ENCODE measurements at places on chromosomes 11 and 22. TPM values are rescaled to one million over a fixed set of nuclear protein-coding genes. Genes with fewer than 3 reads are reported as not detected.

The GRIA4 gene
- total RNA-seq, result under 0.01 TPM

The RIC3 gene
- total RNA-seq, result 3.3 TPM

GRCh38 chr11:119520400-119520799 lies 97.4 kb upstream of the THY1 start:
- DNase-seq, result no peak

The SLC6A5 gene
- 0.05 TPM for total RNA-seq

DNA sequence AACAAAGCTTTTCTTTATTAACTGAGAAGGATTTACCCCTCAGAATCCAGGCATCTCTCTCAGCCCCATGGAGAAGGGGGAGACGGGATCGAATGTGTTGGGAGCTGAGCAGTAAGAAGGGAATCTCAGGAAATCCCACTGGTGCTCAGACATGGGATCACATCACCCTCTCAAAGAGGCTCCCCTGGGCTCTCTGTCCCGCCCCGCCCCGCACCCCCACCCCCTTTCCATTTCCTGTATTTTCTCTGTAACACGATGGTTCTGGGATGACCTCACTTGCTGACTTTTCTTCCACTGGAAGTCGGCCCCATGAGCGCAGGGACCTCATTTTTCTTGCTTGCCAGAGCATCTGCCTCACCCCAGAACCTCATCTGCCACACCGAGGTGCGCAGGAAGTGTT lies 100.0 kb downstream of the RPS6KA4 start:
- no peak for DNase-seq

The KCNJ5 gene
- total RNA-seq, result 7.2 TPM

DNA sequence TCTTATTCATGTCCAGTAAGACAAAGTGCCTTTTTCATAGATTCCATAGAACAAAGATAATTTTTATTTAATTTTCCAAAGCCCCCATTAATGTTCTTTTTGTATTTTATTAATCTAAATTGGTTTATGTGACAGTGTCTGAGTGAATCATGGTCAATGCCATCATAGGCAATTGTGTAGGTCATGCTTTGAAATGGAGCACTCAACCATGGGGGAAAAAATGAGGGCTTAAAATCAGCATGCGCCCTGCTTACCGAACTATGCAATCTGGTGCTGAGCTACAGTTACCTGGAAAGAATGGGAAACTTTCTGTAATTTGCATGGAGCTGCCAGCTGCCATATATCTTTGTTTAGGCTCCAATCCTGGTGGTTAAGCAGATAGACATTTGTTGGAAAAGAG lies 28.4 kb upstream of the RAB38 start:
- no peak for DNase-seq

DNA sequence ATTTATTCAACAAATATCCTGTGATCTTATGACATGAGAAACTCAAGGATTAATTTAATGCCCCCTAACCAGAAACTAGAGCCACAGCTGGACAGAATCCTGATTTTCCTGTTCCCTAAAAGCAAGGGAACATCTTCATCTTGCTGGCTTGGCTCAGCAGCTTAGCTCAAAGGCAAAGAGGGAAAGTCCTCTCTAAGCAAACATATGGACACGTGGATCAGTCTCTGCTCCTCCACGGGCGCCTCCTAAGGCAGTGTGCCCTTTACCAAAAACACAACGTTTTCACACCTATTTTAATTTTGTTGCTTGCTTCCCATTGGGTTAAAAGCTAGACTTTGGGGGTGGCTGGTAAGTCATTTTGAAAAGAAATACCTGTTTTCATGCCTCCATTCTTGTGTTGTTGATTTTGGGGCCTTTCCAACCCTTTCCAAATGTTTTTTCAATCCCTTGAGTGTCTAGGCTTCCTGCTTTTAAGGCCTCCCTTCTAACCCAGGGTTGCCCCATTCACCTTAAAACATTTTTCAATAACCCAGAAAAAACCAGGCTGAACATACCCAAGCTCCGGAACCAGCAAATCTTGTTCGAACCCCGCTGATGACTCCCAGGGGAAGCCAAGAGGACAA lies 15.5 kb downstream of the SLC1A2 start:
- no peak for DNase-seq

The PLA2G3 gene
- 0.42 TPM for total RNA-seq

The UCP3 gene
- 0.90 TPM for total RNA-seq

- peak; percentile 43 for DNase-seq
Observed at GRCh38 chr22:30602049-30602448, 4.9 kb upstream of the TCN2 start.

Measured in thymus (tissue), 14 donors.